ENCODE measurements at places on chromosomes 12 and 14. TPM values are rescaled to one million over a fixed set of nuclear protein-coding genes. Genes with fewer than 3 reads are reported as not detected.
A peak's percentile ranks its signal among the peaks of the same experiment; 100 is the strongest.

DNA sequence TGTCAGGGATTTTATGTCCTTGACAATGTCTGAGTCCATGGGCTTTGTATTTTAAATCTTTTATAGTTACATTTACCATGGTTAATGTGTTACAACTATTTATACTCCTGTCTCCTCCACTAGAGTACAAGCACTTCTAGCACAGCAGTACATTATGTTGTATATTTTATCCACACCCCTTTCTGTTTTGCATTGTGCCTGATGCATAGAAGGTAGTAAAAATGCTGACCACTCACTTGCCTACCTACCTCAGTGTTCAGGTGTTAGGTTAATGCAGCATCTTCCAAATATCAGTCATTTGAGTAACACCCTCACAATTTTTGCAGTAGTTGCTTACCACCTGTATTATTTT, 31.1 kb upstream of the SLC38A2 start:
- H3K36me3 ChIP-seq, result no peaks in the 10 kb centered on the region
- no peak for DNase-seq
- peak overlapping the region; percentile 76 for H3K27ac ChIP-seq
- H3K27me3 ChIP-seq, result no peaks in the 10 kb centered on the region

GRCh38 chr12:27844366-27845090, 64.5 kb upstream of the MANSC4 start:
- H3K36me3 ChIP-seq, result no peaks in the 10 kb centered on the region
- no peak for DNase-seq
- H3K27me3 ChIP-seq, result no peaks in the 10 kb centered on the region

Gene OR6C2
- not detected for total RNA-seq

DNA sequence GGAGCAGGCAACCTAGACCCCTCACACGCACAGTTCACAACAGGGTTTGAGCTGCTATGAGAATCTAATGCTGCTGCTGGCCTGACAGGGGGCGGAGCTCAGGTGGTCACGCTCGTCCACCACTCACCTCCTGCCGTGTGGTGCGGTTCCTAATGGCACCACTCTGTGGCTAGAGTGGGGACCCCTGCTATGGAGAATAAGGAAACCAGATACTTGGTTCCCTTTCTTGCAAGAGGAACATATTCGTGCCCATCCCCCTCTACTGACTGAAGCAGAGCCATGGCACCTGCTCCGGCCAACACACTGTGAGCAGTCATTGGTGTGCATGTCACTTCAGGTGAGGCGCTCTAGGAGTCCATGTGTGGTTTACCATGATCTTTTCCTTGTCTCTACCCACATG, 30.4 kb upstream of the RIMBP2 start:
- H3K4me3 ChIP-seq, result no peak overlapping the region
- no peaks in the 10 kb centered on the region for H3K36me3 ChIP-seq
- 0 out of 2 replicates have a peak, but pooled peaks cover 5% of the 10 kb centered on the region for H3K27me3 ChIP-seq
- no peak overlapping the region for H3K27ac ChIP-seq
- H3K4me1 ChIP-seq, result no peaks in the 10 kb centered on the region

GRCh38 chr14:89760086-89760485, 194.4 kb downstream of the EFCAB11 start:
- H3K4me3 ChIP-seq, result no peak overlapping the region
- no peaks in the 10 kb centered on the region for H3K36me3 ChIP-seq
- H3K4me1 ChIP-seq, result no peaks in the 10 kb centered on the region
- H3K27me3 ChIP-seq, result no peaks in the 10 kb centered on the region
- no peak overlapping the region for H3K27ac ChIP-seq

DNA sequence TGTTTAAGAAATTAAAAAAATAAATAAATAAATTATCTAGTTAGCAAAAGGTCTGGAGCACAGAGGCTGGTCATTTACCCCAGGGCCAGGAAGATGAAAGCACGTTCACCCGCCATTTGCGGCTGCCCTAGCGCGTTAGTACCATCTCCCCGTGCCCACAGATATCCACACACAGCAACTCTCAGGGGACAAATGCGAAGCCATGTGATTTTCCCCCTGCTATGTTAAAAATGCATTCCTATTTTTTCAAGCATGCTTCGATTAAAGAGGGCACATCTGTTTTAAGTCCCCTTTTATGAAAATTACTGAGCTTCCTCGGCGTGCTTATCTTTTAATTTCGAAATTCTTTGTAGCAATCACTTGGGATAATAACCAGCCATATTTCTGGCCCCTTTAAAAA, 56.9 kb upstream of the PIWIL1 start:
- H3K4me1 ChIP-seq, result no peaks in the 10 kb centered on the region
- no peak overlapping the region for H3K4me3 ChIP-seq
- H3K27ac ChIP-seq, result no peak overlapping the region
- no peaks in the 10 kb centered on the region for H3K27me3 ChIP-seq
- no peak for DNase-seq

DNA sequence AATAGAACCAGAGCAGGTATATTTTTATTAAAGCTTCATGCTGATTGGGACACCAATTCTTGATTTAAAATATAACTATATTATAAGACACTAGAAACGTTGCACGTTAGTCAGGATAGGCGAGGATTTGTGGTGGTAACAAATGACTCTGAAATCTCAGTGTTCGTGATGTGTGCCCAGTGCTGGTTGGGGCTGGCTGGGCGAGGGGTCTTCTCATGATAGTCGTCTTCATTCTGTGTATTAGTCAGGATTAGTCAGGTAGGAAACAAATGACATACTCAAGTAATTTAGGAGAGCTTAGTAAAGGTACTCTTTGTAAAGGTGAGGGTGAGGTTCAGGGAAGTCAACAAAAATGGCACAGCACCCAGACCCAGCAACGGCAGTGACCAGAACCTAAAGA, 73.9 kb upstream of the HIF1A start:
- no peak overlapping the region for H3K27ac ChIP-seq
- DNase-seq, result no peak
- H3K4me1 ChIP-seq, result no peaks in the 10 kb centered on the region
- no peak overlapping the region for H3K4me3 ChIP-seq

DNA sequence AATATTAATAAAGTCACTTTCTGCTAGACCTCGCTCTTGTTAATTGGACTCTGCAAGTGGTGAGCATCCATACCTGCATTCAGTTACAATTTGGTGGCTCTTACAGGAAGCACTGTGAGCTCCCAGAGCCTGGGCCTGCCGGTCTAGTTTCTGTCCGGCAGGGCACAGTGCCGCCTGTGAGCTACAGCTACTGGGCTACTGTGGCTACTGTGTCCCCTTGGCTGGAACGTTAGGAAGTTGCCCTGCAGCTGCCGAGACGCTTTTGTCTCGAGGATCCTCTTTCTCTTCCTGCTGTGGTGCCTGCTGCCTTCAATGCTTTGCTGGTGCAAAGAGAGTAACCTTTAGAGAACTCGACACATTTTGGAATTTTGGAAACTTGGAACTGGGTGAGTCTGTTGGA, 44.6 kb upstream of the PTGDR start:
- DNase-seq, result no peak
- H3K36me3 ChIP-seq, result no peaks in the 10 kb centered on the region
- no peaks in the 10 kb centered on the region for H3K4me1 ChIP-seq
- H3K27ac ChIP-seq, result no peak overlapping the region
- no peaks in the 10 kb centered on the region for H3K27me3 ChIP-seq
- no peak overlapping the region for H3K4me3 ChIP-seq

DNA sequence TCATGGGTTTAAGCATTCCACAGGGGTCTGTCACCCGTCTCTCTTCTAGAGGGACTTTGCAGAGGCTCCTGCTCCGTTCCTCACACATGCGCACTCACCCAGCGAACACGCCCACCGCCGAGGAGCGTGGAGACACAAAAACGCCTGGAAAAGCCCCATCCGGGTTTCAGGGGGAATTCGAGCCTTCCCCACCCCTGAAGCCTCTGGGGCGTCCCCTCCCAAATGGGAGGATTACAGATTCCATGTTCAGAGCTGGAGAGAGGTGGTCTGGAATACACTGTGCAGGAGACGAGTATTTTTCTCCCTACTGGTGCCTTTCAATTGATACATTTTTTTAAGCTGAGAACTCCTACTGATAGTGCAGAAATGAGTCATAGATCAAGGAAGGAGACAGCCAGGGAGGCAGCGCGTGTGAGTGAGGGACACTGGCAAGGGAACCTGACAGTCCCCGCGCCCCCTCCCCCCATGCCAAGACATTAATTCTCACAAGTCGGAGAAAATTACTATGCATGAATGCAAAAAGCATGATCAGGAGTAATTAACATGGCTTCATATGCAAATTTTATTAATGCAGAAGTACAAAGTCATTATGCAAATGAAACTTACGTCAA, 36.9 kb downstream of the BCL11B start:
- no peak for DNase-seq
- no peaks in the 10 kb centered on the region for H3K27me3 ChIP-seq
- H3K27ac ChIP-seq, result no peak overlapping the region
- no peaks in the 10 kb centered on the region for H3K36me3 ChIP-seq

DNA sequence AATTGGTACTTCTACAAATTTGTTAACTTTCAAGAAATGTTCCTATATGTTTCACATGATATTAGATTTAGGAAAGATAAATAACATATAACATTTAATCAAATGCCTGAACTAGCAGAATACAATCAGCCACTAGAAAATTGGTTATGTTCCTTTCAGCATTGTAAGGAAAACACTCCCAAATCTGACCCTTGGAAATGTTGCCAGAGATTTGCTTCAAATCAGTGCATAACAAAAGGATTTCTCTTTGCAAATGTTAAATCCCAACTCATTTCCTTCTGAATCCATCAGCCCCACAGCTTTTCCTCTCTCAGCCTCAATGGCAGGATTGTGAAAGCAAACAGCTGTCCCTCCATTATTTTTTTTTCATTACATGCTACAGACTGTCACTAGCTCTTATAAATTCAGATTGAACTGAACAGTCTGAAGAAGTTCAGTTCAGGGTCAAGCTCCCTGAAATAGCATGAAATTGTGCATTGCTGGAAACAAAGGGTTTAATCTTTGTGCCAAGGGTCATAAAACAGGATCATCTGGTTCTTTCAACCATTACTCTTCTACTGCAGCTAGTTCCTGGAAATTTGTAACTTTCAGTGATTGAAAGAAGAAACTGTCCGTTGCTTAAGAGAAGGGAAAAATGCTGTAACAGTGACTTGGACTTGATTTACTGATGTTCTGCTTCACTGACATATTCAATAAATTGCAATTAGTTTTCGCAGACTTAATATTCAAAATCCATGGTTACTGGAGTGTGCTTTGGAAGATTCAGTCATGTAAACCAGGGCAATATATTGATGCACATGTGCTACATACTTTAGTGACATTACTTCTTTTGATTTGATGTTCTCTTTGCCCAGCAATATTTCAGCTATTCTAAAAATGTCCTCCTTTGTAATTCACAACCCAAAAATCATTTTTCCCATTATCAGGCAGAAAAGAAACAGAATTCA, 246.4 kb downstream of the RPL10L start:
- H3K36me3 ChIP-seq, result no peaks in the 10 kb centered on the region
- no peak overlapping the region for H3K27ac ChIP-seq
- H3K4me3 ChIP-seq, result no peak overlapping the region
- H3K4me1 ChIP-seq, result no peaks in the 10 kb centered on the region
- H3K27me3 ChIP-seq, result no peaks in the 10 kb centered on the region

GRCh38 chr14:35366056-35366451, 38.5 kb downstream of the NFKBIA start:
- H3K27me3 ChIP-seq, result no peaks in the 10 kb centered on the region
- H3K4me1 ChIP-seq, result peaks cover 50% of the 10 kb centered on the region
- H3K36me3 ChIP-seq, result no peaks in the 10 kb centered on the region
- peak overlapping the region; percentile 82 for H3K27ac ChIP-seq

Gene DPPA3
- not detected for total RNA-seq

Data from Panc1 (cell line).